ENCODE measurements at places on chromosomes 2 and 18. TPM values are rescaled to one million over a fixed set of nuclear protein-coding genes. Genes with fewer than 3 reads are reported as not detected.

- H3K36me3 ChIP-seq, result no peaks in the 10 kb centered on the region
- DNase-seq, result no peak
- H3K4me1 ChIP-seq, result peaks cover 33% of the 10 kb centered on the region
- H3K4me3 ChIP-seq, result no peak overlapping the region
These were observed 54.3 kb downstream of the MARCHF4 start for GRCh38 chr2:216317831-216318520.

DNA sequence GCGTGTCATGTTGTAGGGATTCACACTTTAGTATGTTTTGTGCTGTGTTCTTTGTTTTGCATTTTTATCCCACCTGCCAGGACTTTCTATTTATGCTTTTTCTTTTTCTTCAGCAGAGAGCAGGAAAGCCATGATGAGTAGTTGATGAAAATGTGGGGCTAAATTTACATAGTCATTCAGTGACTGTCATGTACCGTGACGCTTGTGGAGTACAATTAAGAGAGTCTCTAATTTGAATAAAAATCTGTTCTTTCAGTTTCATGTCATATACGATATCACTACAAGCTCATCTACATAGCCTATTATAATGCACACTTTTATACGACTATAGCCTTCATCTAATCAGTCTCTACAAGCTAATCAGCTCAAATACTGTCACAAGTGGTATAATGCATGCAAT, 112.7 kb upstream of the SPATS2L start:
- peaks cover 4% of the 10 kb centered on the region for H3K4me1 ChIP-seq
- H3K36me3 ChIP-seq, result no peaks in the 10 kb centered on the region
- no peak overlapping the region for H3K27ac ChIP-seq
- no peaks in the 10 kb centered on the region for H3K27me3 ChIP-seq

The CNGA3 gene
- total RNA-seq, result not detected

DNA sequence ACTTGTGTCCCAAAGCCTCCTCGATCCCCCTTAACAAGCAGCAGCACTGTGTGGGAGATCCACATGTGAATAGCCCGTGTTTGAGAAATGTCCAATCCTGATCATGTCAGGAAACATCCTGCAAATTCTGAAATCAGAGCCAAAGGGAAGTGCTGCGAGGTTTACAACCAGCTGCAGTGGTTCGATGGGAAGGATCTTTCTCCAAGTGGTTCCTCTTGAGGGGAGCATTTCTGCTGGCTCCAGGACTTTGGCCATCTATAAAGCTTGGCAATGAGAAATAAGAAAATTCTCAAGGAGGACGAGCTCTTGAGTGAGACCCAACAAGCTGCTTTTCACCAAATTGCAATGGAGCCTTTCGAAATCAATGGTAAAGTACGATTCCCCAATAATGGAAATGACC, at the start of gene MARCO:
MARCO (plus strand) TSS at position 164 of the 400 bp plus-strand sequence; CDS start at position 271, 107 bp downstream.
- H3K36me3 ChIP-seq, result no peaks in the 10 kb centered on the region
- no peaks in the 10 kb centered on the region for H3K4me1 ChIP-seq
- no peak within 1 kb of the TSS for H3K27ac ChIP-seq
- H3K27me3 ChIP-seq, result no peaks in the 10 kb centered on the region
- no peak within 1 kb of the TSS for H3K4me3 ChIP-seq
- DNase-seq, result no peak

DNA sequence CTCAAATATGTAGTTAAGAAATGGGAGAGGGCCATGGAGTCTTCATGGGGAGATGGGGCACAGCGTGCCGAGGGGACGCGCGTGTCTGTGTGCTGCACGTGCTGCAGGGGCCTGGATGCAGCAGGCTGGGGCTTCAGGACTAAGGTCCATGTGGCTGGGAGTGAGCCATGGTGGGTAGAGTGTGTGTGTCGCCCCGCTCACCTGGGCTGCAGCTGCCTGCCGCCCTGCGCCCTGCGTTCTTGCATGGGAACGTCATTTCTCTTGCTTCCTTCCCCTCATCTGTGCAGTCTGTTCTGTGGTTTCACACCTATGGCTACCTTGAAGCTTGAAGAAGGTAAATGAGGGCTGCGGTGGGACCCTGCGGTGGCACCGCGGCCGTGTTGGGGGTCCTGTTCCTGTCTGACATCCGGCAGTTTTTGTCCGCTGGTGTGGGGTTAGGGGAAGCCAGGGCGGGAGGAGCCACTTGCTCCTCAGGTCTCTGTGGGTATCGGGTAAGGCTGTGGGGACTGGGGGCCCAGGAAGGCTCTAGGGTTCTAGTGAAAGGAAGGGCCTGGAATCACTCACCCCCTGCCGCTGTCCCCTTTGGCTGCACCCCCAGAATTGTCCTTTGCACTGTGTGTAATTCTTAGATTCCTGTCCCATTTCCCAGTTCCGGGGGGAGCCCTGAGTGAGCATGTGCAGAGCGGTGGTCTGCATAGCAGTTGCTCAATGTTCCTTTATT, 54.1 kb upstream of the HS6ST1 start:
- no peak for DNase-seq
- H3K4me3 ChIP-seq, result no peak overlapping the region
- H3K27me3 ChIP-seq, result no peaks in the 10 kb centered on the region

- peak overlapping the region; percentile 78 for H3K27ac ChIP-seq
- H3K4me3 ChIP-seq, result no peak overlapping the region
These were observed 160.4 kb downstream of the SRBD1 start for GRCh38 chr2:45450634-45451033.

DNA sequence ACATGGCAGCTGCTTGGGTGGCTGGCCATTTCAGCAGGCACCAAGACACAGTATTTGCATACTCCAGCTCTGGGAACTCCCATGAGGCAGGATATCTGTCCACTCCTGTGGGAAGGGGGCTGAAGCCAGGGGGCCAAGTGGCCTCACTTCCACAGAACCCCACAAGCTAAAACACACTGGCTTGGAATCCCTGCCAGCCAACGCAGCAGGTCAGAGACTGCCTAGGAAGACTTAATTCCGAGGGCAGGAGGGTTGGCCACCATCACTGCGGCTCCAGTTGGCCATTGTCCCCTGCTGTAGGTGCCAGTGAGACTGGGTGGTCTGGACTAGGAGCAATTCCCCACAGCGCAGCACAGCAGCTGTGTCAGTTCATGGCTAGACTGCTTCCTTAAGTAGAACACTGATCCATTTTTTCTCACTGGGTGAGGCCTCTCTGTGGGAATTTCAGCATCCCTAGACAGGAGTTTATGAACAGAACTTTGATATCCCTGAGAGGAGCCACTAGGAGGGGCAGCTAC, 52.0 kb downstream of the SPAG16 start:
- no peak overlapping the region for H3K27ac ChIP-seq
- no peaks in the 10 kb centered on the region for H3K4me1 ChIP-seq
- no peaks in the 10 kb centered on the region for H3K27me3 ChIP-seq
- H3K36me3 ChIP-seq, result peaks cover 17% of the 10 kb centered on the region
- DNase-seq, result no peak
- no peak overlapping the region for H3K4me3 ChIP-seq

DNA sequence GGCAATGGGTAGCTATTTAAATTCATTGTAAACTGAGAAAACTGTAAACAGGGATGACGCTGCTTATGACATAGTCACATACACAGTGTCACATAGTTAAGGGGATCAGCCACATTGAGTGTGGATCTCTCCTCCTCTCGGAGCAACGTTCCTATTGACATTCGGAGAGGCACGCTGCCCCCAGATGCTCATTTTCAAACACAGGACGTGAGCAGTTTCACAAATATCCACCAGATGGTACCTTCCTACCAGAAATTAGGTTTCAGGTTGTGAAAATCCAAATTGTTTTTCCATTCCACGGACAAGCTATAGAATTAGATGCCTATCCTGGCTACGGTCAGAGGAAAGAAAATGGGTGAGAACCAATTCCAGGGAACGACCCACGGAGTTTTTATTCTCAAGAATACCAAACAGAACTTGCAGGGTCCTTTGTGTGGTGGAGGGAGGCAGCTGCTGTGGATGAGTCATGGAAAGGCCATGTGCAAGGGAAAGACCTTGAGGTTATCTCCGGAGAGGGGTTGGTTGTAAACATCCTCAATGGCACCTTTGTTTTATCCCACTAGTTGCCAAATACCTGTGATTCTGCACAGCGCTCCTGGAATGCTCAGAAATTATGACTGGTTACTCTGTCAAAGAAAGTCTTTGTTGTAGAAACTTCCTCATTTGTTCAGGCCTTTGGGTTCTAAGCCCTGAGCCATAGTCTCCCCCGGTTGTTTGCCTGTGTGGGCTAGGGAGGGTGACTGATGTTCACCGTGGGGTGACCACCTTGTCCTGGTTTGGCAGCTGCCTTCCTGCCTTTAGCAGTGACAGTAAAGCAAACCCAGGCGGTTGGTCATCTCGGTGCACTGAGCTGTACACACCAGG, 88.0 kb downstream of the ACTR3 start:
- H3K4me3 ChIP-seq, result no peak overlapping the region
- H3K36me3 ChIP-seq, result peaks cover 7% of the 10 kb centered on the region
- no peaks in the 10 kb centered on the region for H3K27me3 ChIP-seq
- no peak overlapping the region for H3K27ac ChIP-seq

The TBR1 gene
- not detected for total RNA-seq

The AMMECR1L gene
- total RNA-seq, result 25.8 TPM

The PLCL1 gene
- total RNA-seq, result 1.2 TPM

The TXNL4A gene
- total RNA-seq, result 126 TPM

DNA sequence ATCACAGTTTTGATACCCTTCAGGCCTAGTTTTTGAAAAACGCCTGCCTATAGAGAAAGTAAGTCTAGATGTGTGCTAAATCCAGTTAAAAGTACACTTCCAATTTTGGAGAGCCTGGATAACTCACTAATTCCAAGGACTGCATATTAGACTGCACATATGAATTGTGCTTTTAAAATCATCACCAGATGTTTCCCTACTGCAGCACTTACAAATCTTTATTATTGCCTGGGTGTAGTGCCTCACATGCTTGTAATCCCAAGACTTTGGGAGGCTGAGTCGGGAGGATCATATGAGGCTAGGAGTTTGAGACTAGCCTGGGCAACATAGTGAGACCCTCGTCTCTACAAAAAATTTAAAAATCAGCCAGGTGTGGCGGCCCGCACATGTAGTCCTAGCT, 35.9 kb upstream of the HTR2B start:
- H3K27ac ChIP-seq, result peak overlapping the region; percentile 100
- no peak for DNase-seq
- H3K4me1 ChIP-seq, result peaks cover 82% of the 10 kb centered on the region
- no peaks in the 10 kb centered on the region for H3K27me3 ChIP-seq

DNA sequence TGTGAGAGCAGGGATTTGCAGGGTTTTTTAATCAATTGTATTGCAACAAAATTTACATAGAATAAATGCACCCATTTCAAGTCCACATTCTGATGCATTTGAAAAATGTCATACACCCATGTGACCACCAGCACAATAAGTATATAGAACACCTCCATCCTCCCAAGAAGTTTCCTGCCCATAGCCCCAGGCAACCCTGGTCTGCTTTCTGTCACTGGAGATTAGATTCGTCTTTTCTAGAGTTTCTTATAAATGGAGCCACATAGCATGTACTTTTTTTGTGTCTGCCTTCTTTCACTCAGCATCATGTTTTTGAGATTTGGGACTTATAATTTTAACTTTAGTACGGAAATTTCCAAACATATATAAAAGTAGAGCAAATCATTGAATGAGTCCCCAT, 127.2 kb upstream of the EPAS1 start:
- DNase-seq, result no peak
- no peak overlapping the region for H3K4me3 ChIP-seq
- peaks cover 21% of the 10 kb centered on the region for H3K4me1 ChIP-seq
- peaks cover 3% of the 10 kb centered on the region for H3K36me3 ChIP-seq
- no peak overlapping the region for H3K27ac ChIP-seq

- H3K4me3 ChIP-seq, result no peak overlapping the region
- H3K4me1 ChIP-seq, result no peaks in the 10 kb centered on the region
- H3K27ac ChIP-seq, result no peak overlapping the region
- DNase-seq, result no peak
These were observed 123.0 kb upstream of the ATP5MC3 start for GRCh38 chr2:175304541-175304940.

GRCh38 chr2:667332-667999, 9.7 kb downstream of the TMEM18 start:
- H3K27ac ChIP-seq, result no peak overlapping the region
- H3K4me3 ChIP-seq, result no peak overlapping the region
- no peak for DNase-seq
- peaks cover 56% of the 10 kb centered on the region for H3K36me3 ChIP-seq
- no peaks in the 10 kb centered on the region for H3K27me3 ChIP-seq
- peaks cover 6% of the 10 kb centered on the region for H3K4me1 ChIP-seq

- no peaks in the 10 kb centered on the region for H3K27me3 ChIP-seq
- DNase-seq, result no peak
- H3K4me1 ChIP-seq, result peaks cover 11% of the 10 kb centered on the region
- peaks cover 9% of the 10 kb centered on the region for H3K36me3 ChIP-seq
- no peak overlapping the region for H3K4me3 ChIP-seq
These were observed 156.1 kb downstream of the AGPS start for GRCh38 chr2:177548636-177549035.

DNA sequence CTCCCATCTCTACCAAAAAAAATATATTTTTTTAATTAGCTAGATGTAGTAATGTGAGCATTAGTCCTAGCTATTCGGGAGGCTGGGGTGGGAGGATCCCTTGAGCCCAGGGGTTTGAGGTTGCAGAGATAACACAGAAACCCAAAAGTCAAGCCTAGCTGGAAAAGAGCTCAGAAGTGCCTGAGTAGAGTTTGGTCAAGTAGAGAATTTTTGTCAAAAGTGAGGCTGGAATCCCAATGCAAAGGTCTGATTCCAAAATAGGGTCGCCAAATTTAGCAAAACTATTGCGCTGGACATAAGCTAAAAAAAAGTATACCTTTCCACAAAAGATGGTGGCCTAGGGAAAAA, 15.5 kb upstream of the MSH6 start:
- DNase-seq, result no peak
- peaks cover 4% of the 10 kb centered on the region for H3K4me1 ChIP-seq
- H3K36me3 ChIP-seq, result no peaks in the 10 kb centered on the region

The ANKRD36 gene
- total RNA-seq, result 32.5 TPM

DNA sequence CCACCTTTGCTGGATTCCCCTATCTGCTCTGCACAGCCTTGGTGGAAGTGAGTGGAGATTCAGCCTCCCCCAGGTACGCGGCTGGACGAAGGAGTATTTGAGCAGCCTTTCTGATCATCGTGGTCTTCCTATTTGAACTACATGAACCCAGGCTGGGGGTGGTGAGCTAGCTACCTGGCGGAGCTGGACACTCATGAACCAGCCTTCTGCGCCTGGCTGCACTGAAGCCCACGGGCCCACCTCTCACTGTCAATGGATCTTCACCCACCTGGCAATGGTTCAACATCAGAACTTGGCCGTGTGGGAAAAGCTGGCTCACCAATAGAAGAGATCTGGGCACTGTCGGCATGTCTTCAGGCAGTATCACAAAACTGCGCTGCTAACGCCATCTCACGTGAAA, 35.4 kb downstream of the ANKMY1 start:
- no peak overlapping the region for H3K27ac ChIP-seq
- no peak overlapping the region for H3K4me3 ChIP-seq
- H3K36me3 ChIP-seq, result peaks cover 41% of the 10 kb centered on the region
- no peaks in the 10 kb centered on the region for H3K4me1 ChIP-seq
- peak; percentile 71 for DNase-seq

DNA sequence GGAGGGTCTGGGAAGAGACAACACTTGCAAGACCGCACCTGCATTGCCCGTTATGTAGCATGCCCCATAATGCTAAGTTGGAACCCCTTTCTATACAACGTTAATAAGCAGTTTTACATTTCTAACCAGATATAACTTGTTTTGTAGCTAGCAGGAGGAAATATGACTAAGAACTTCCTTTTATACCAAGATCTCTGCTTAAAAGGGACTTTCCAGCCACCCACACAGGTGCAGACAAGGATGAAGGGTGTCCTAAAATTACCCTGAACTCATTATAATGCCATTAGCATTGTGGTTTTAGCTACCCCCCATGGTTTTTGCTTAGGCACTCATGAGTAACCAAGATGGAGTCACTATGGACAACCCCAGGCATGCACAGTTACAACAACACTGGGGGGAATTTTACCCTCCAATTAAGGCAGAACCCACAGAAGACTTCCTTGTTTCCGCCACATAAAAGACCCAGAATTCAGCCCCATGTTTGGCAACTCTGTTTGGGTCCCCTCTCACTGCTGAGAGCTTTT, 362.8 kb downstream of the CBLN2 start:
- H3K27me3 ChIP-seq, result no peaks in the 10 kb centered on the region
- H3K4me1 ChIP-seq, result no peaks in the 10 kb centered on the region
- no peaks in the 10 kb centered on the region for H3K36me3 ChIP-seq
- no peak overlapping the region for H3K27ac ChIP-seq
- DNase-seq, result no peak
